ENCODE measurements at places on chromosomes 7 and 10.

DNA sequence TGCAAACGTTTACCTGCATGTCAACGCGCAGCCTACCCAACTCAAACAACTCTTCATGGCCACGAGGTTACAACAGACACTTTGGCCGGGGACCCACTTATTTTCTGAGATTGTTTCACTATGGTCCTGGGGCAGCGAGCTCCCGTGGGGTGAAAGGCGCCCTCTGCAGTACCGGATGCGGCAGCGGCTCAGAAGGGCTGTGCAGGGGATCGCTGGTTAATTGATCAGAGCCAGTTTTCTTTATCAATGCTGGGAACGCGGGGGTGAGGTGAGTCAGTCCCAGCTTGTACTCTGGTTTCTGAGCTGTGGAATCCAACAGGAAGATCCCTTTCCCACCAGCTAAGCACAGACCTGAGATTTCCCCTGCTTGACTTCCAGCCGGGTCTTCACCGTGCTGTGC, 366.5 kb upstream of the KLF6 start:
- DNase-seq = no peak

DNA sequence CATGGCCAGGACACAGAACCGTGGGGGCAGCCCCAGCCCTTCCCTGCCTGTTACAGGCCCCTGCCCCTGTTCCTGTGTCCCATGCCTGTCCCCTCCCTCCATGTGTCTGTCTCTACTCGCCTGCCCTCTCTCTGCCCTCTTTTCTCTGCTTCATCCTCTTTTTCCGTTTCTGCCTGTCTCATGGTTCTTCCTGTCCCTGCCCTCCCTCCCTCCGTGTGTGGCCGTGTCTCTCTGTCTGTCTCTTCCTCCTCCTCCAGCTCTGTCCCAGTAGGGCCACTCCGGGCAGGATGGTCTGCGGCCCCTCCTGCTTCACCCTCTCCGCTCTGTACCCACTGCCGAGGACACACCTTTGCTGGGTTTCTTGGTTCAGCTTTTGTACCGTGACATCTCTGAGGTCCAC, 137.4 kb downstream of the FAM53B start:
- DNase-seq = no peak

DNA sequence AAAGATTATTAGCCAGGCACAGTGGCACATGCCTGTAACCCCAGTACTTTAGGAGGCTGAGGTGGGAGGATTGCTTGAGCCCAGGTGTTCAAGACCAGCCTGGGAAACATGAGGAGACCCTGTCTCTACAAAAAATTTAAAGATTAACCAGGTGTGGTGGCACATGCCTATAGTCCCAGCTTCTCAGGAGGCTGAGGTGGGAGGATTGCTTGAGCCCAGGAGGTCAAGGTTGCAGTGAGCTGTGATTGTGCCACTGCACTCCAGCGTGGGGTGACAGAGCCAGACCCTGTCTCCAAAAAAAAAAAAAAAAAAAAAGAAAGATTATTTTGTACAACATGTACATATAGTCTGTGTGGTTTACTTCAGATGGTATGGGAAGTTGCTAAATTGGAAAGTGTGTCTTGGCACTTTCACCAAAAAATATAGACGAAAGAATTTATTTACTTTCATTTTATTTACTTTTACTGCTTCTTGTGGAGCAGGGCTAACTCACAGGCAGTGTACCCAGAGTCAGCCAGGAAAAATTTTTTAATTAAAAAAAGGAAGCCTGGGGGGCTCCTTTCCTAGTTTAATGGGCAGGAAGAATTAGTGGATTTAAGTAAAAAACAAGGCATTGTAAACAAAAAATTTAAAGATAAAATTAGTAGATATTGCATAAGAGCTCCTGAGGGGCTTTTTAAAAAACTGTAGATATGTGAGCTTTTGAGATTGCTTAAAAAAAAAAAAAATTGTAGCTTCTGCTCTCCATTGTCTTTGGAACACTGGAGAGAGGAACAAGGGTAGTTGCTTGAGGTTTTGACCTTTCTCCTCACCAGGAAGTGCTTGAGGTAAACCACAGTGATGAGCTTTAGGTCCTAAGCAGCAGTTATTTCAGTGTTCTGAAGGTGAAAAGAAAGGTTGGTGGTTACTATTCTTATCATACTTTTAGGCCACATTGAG, 44.6 kb upstream of the VDAC2 start:
- DNase-seq = no peak

DNA sequence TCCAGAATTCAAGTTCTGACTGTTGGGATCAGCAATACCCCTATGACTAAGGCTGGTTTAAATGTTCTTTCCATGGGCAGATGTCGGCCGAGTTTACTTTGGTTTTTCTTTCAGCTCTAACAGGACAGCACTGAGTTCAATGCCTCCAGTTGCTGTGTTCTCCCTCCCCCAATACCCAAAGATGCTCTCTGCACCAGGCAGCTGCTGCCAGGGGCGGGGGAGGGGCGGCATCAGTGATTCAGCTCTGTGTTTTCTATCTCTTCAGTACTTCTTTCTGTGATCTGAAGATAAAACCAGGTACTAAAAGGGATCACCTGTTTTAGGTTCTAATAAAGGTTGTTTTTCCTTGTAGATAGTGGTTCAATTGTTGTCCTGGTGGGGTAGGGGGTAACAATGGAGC, 576.7 kb upstream of the POT1 start:
- DNase-seq = peak; percentile 8

GRCh38 chr10:29104661-29105399, 184.0 kb upstream of the LYZL1 start:
- no peak for DNase-seq

DNA sequence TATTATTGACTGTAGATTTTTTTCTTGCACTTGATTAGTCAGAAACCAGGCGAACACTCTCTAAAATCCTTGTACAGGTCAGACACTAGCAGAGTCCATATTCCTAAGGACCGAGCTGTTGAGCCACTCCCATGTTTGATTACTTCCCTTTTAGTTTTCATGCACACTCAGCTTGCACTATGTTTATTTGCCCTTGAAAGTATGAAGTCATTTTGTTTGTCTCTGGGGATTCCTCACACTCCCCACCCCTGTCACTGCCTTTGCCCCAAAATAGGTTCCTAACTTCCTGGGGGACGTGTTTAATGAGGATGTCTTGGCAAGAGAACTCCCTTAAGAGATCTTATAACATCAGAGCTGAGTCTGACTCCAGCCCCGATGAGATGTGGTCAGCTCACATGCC, 182.1 kb downstream of the EVX1 start:
- DNase-seq = no peak

DNA sequence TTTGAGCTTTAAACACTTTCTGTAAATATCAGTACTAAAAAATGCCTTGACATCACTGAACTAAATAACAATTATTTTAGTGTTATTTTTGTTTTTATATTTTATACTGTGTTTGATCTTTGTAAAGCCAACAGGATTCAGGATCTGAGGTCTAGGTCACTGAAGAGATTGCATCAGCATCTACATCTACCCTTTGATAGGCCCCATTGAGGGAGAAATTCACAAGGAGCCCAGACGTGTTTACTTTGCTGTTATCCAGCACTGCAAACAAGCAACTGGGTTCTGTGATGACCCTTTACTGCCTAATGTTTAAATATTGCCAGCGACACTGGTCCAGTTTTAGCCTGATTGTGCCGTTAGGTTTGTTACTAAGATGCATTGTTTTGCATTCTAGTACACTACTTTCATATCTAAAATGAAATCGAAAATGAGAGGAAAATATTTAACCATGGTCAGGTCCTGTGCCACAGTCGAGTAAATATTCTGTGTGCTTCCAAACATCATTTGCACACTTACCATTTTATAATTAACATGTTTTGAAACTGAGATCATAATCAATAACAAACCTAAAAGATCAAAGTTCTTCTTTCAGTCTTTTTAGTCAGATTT, 48.7 kb downstream of the SP8 start:
- DNase-seq = no peak

DNA sequence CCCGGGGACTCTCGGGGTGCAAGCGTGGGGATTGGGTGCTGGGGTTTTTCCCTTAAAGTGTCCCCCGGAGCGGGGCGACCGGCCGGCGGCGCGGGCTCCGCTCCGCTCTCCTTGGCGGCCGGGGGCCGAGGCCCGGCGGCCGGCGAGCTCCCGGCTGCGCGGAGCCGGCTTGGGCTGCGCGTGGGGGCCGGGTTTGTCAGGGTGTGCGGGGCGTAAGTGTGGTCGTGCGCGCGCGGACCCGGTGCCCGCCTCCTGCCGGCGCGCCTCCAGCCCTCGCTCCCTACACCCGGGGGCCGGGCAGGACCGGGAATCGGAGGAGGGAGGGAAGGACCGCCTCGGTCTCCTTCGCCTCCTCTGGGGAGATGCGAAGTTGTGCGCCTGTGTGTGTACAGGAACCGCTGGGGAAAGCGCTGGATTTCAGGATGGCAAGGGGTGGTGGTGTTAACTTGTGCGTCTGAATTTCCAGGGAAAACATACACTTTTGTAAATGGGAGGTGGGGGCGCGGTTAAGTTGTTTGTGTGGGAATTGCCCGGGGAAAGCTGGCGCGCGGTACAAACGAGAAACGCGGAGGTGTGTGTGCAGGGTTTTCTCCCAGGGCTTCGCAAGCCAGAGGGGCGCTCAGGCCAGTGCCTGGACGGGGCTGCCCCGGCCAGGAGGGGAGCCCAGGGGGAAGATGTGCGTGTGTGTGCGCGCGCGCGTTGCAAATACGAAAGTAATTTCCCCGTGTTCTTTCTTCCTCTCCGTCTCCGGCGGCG, 737 bp downstream of the ZMIZ1 start:
- peak; percentile 41 for DNase-seq

DNA sequence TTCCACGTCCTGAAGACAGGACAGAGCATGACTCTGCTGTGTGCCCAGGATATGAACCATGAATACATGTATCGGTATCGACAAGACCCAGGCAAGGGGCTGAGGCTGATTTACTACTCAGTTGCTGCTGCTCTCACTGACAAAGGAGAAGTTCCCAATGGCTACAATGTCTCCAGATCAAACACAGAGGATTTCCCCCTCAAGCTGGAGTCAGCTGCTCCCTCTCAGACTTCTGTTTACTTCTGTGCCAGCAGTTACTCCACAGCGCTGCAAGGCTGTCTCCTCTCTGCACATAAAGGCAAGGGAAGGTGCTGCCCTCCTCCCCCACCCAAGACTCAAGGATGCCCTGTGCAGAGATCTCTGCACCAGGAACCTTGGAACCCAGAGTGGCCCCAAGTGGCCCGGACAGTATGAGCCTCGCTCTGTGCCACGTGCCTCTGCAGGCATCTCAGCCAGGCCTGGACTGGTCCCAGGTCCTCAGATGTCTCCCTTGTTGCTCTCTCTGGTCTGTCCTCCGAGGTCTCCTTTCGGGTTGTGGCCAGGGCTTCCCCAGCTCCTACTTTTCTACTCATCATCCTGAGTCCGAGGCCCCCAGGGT, 230.3 kb upstream of the PRSS58 start:
- DNase-seq = no peak

DNA sequence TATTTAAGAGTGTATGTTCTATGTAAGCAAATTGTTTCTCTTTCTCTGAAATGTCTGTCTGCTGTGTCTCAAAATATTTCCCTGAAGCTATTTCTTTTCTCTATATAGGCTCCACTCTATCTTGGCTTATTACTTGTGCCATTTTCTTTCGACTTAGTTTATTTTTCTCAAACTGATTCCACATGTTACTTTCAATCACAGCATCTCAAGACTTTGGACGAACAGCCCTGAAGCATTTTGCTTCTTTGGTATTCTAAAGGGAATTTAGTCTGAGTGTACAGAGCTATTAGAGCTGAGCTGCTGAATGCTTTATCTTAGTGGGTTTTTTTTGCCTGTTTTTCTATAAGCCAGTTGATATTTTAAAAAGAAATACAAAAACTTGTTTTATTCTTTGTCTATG, 95.7 kb downstream of the PLXDC2 start:
- DNase-seq = no peak

DNA sequence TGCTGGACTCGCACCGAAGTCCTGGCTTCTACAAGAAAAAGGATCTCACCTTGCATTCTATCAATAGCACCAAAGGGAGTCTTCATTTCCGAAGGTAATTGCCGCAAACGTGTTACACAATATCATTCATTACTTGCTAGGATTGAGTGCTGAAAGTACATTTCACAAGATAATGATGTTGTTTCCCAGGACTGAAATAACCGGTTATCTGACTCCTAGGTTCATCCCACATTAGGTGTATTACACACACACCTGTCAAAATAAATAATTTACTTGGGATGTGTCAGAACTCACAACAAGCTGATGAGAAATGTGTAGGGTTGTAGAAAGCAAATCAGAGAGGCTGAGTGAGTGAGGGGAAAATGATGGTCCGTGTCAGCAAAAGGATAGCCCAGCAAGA, 219.4 kb upstream of the RHOBTB1 start:
- DNase-seq = no peak

GRCh38 chr7:16594061-16594460, 51.5 kb downstream of the ANKMY2 start:
- no peak for DNase-seq

DNA sequence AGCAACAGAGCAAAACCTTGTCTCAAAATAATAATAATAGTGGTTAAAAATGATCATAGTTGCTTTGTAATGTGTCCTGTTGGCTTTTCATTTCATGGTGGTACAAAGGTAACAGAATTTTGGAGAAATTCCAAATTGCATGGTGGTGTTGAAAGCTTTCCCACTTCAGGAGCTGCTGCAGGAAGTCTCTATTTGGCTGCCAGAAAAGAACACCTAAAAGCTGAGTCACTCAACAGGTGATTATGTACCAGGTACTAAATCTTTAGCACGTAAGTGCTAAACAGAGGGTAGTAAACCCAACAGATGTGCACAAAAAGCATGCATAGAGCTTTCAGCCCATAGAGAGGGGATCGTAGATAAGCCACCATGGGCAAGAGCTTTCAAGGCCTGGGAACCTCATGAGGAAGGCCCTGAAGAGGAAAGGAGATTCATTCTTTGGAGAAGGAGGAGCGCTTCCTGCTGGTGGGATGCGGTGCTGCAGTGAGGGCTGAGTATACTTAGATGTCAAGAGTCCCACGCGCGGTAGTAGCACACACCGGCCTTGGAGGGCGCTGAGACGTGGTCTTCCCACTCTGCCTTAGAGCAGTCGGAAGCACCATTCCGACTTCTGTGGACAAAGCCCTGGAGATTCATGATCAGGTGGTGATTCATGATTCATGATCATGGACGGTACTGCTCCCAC, 118.7 kb downstream of the RALA start:
- peak; percentile 40 for DNase-seq

- no peak for DNase-seq
Measured at GRCh38 chr10:14179251-14179650, 151.5 kb downstream of the FRMD4A start.

DNA sequence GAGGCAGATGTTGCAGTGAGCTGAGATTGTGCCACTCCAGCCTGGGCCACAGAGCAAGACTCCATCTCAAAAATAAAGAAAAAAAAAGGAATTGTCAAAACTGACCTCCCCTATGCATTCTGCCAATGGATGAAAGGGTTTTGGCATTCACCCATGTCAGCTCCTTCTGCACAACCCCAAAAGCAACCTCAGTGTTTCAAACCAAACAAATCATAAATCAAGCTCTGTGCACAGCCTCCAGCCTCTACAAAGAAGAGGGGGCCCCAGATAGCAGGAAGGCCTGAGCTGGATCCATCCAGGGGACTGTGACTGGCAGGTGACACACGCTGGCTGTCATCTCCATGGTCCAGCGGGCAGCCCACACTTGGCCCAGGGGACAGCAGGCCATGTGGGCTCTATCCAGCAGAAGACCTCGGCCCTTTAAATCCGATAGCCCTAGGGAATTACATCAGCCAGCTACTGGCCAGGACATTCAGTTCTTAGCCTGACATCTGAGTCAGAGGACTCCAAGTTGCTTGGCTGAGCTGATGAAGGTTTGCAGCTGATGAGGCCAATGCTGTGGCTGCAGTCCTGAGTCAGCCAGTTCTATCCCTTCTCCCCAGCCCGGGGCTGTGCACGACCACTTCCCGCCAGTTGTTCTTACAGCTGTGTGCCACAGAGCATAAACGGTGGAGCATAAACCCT, 52.0 kb upstream of the FIGNL1 start:
- DNase-seq = peak; percentile 81
